GM04504 (cell line): ENCODE measurements at places on chromosomes 16 and 17.

GRCh38 chr17:50889528-50890118 lies 23.5 kb upstream of the TOB1 start:
- DNase-seq = no peak

GRCh38 chr16:24612656-24613055 lies 73.3 kb downstream of the RBBP6 start:
- no peak for DNase-seq

- no peak for DNase-seq
These were observed 31.2 kb downstream of the HNF1B start for GRCh38 chr17:37713624-37714023.

GRCh38 chr17:62105357-62105756 lies 40.3 kb upstream of the MED13 start:
- no peak for DNase-seq

GRCh38 chr16:71559855-71560254 lies 17.0 kb downstream of the TAT start:
- DNase-seq = no peak

GRCh38 chr17:55661256-55661758 lies 61.4 kb downstream of the TMEM100 start:
- DNase-seq = no peak

- no peak for DNase-seq
These were observed 72.4 kb downstream of the MYH10 start for GRCh38 chr17:8558144-8558543.

GRCh38 chr16:85042606-85043005 lies 15.0 kb downstream of the KIAA0513 start:
- no peak for DNase-seq

GRCh38 chr17:41329279-41329948 lies 13.9 kb upstream of the KRTAP17-1 start:
- peak; percentile 35 for DNase-seq

- no peak for DNase-seq
These were observed 10.5 kb upstream of the HEATR6 start for GRCh38 chr17:60089096-60089806.

GRCh38 chr17:10177913-10178505 lies 20.4 kb downstream of the GAS7 start:
- DNase-seq = peak; percentile 85

DNA sequence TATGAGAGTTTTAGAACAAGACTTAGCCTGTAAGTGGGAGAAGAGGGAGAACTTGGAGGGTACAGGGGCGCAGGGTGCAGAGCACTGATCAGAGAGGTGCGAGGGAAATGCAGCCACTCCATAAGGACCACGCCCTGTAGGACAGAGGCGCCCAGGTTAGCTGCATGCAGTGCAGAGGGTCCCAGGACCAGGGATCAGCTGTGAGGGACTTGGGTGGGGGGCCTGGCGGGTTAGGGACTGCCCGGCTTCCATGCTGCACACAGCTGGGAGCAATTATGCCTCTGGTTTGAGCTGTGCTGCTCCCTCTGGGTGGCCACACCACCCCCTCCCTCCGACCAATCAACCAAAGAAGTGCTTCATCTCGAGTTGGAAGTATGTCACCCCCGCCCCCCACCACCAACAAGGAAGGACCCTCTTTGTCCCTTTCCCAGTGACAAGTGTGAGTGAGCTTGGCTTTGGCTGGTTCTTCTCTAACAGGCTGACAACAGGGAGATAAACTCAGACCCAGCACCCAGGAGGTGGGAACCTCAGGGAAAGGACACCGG lies 22.2 kb upstream of the CLEC18A start:
- DNase-seq = no peak

DNA sequence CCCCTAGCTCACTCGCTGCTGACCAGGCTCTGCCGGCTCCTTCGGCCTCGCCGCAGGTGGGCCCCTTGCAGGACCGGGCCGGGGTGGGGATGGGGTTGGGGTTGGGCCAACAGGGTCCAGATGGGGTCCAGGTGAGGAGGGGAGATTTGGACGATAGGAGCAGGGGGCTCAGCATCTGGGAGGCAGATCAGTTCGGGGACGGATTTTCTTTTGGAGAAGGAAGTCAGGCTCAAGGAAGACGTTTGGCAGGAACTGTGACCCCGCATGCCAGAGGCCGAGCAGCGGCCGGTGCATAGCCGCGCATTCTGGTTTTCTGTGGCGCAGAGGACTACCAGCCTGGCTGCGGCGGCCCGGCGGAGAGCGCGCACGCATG lies 845 bp upstream of the ALDOA start:
- DNase-seq = no peak

DNA sequence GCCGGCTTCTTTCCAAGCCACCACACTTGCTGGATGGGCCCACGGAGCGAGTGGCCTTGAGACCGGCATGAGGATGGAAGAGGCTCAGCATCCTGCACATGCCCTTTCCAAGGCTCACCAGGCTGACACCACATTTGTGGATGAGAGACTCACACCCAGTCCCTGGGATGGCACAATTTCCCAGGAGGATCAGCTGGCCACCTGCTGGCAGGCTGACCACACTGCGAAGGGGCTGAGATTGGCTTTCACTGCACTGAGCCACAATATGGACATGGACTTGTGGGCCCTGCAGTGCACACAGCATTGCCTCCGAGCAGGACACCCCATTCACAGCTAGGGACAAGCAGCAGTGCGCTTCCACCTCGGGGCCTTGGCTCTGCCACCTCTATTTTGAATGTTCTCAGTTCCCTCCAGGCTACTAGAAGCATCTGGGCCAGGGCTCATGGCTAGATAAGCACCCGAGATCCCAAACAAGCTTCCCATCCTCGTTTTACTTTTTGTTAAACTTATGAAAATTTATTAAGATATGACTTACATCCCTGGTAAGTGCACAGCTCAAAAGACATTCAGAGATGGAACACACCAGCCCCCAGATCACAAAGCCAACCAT lies 25.3 kb upstream of the KSR1 start:
- DNase-seq = no peak

DNA sequence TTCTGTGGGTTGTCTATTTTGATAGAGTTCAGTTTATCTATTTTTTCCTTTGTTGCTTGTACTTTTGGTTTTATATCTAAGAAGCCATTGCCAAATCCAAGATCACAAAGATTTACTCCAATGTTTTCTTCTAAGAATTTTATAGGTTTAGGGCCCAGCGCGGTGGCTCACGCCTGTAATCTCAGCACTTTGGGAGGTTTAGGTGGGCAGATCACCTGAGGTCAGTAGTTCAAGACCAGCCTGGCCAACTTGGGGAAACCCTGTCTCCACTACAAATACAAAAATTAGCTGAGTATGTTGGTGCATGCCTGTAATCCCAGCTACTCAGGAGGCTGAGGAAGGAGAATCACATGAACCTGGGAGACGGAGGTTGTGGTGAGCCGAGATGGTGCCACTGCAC lies 13.7 kb upstream of the ITGA3 start:
- DNase-seq = no peak

DNA sequence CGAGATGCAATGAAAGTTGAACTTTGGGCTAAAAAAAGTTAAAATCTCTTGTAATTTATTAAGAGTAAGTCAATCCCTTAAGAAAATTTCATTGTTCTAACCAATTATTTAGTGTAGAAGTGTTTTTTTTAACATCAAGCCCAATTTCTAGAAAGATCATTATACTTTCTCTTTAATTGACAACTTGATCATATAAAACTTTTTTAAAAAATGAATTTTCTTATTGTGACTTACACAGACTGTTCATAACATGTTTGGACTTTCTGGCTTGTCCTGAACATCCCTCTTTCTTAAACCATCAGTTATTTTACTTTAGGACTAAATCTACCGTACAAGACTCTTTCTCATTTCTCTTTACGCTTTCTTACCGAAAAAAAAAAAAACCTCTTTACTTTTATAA lies 24.8 kb upstream of the MYO1D start:
- no peak for DNase-seq

- no peak for DNase-seq
These were observed 114.2 kb downstream of the METRNL start for GRCh38 chr17:83193336-83194185.

GRCh38 chr16:21603928-21604327 lies 4.6 kb downstream of the METTL9 start:
- DNase-seq = no peak

DNA sequence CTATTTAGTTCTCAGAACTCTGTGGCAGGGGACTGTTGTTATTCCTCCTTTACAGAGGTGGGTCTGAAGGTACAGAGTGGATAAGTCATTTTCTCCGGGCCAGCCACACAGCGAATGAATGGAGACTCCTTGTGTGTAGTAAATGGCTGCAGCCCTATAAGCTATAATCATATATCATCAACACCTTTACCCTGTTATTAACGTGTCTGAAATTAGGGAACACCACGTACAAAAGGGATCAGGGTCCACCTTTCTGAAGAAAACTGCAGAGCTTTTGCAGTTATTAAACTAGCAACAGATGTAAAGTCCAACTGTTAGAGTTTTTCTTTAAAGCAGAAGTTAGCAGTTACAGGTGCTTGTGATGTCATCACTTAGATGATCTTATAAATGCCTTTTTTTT lies 696.7 kb downstream of the MAF start:
- no peak for DNase-seq

DNA sequence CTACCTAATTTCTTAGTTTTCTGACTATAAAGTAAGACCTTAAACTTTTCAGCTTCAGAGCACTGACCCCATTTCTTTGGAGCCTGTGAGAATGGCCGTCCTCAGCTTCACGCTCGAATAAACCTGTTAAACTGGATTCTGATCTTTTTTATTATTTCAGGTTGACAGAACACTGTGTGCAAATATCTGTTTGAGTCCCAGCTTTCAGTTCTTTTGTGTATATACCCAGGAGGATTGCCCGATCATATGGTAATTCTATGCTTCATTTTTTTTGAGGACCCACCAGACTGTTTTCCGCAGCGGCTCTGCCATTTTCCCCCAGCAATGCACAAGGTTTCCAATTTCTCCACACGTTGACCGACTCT lies 19.8 kb upstream of the KCNH6 start:
- no peak for DNase-seq

GRCh38 chr17:54945671-54946070 lies 22.8 kb downstream of the COX11 start:
- no peak for DNase-seq

DNA sequence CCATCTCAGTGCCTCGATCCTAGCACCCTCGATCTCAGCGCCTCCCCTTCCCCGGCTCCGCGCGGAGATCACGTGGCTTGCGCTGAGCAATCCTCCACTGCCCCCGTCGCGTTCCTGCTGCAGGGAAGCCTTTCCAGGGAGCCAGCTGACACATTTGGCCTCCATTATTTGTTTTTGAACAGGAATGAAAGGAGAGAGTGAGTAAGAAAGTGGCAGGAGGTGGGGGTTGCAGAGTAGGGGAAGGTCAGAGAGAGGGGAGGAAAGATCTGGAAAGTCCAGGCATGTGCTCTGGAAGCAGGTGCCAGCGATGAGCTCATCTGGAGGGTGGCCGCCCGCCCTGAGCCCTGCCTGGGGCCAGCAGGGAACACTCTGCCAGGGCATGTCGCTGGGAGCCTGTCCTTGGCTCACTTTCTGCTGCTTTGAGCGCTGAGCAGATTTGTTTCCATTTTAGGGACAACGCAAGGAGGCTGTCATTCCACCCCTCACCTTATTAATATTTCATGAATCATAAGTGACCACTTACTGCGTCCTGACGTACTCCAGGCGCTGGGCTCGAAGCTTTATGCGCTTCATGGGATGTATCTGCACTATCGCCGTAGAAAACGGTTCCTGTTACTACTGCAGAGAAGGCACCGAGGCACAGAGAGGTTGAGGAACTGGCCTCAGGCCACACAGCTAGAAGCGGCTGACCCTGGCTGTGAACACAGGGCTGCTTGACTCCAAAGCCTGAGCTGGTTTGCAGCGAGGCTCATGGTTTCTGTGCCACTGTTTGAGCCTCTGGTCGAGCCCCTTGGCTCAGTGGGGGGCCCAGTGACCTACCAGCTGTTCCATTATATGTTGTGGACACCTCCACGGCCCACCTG lies 283.1 kb downstream of the SEC14L1 start:
- peak; percentile 93 for DNase-seq

DNA sequence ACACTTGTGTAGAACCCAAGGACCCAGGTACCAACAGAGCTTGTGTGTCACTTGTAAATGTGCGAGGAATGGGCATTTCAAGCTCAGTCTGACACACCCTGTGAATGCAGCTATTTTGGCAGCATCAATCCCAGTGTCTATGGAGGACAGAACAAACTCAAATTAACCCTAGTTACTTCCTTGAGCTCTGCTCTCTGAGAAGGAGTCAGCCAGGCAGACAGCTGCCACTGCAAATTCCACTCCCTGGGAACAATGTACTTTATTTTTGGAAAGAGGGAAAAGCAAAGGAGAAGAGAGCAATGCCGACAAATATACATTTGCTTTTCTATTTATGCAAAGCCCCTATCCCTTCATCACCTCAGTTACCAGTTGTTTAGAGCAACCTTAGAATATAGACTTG lies 48.4 kb upstream of the NOG start:
- no peak for DNase-seq

GRCh38 chr17:33124871-33125551 lies 133.4 kb downstream of the SPACA3 start:
- DNase-seq = no peak

GRCh38 chr16:65421596-65421995 lies 299.7 kb upstream of the CDH11 start:
- no peak for DNase-seq

- no peak for DNase-seq
These were observed 103.3 kb downstream of the ABCC6 start for GRCh38 chr16:16120044-16120381.

- DNase-seq = no peak
These were observed at the start of gene C16orf89 for GRCh38 chr16:5065813-5066212. Gene C16orf89 (minus strand): TSS chr16:5065956. CDS start chr16:5065908, 48 bp downstream.

DNA sequence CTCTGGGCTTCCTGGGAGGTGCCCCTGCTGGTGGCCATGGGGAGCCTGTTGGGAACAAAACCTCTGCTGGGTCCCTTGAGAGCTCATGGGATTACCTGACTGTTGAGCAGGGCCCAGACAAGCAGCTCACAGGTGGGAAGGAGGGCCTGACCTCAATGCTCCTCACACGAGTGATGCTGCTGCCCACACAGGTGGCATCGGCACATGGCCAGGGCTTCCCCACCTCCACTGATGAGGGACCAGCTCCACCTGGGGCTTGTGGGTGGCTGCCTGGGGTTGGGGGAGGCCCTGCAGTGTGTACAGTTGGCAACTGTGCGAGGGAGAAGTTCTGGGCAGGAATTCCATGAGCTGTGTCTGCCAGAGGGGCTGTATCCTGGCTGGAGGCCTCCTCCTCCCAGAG lies 87.8 kb upstream of the NLRP1 start:
- DNase-seq = no peak

- DNase-seq = no peak
These were observed 89.2 kb downstream of the MAP2K6 start for GRCh38 chr17:69503711-69504110.

DNA sequence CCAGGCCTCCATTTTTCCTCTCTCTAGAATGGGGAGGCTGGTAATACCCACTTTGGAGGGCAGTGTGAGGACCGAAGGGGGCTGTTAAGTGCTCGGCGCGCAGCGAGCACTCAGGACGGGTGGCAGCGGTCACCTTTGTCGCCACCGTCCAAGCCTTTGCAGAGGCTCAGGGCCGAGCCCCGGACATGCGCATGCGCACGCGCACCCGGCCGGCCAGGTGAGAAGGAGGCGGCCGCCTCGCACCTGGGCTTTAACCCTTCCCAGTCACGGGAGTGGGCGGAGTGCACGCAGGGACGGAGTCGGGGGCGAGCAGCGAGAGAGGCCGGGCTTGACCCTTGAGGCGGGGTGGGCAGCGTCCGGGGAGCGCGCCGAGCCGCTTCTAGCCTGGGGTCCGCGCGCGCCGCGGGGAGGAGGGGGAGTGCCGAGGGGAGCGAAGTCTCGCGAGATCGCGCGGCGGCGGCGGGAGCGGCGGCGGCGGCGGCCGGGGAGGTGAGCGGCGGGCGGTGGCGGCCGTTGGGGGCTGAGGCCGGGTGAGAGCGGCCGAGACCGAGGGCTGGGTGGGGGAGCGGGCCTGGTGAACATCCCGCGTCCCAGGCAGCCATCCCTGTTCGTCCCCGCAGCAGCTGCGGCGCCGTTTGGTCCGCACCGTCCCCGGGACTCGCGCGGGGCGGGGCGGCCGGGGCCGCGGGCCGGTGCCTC lies at the start of gene MRTFB:
Gene MRTFB, plus strand, starts transcription at position 443 of the 699 bp plus-strand sequence. CDS start 69,288 bp downstream, outside the sequence.
- DNase-seq = no peak
